ENCODE measurements at places on chromosomes 11 and 22.

DNA sequence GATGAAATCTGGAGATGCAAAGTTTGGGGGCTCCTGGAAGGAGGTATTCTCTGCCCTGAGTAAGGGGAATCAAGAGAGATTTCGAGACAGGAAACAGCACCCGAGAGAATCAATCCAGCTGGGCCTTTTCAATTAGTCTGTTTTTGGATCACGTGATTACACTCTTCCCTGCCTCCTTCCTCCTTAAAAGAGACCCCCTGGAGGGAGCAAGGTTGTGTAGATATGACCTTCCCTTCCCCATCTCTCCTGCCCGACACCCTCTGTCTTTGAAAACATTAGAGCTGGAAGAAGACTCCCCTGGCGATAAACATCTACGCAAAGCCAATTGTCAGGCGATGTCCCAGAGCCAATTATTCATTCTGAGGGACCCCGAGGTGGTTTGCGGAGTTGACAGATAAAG lies 407.9 kb downstream of the MIAT start:
- DNase-seq: no peak

GRCh38 chr11:66100272-66101065 lies 30.4 kb downstream of the PACS1 start:
- DNase-seq: peak; percentile 77

DNA sequence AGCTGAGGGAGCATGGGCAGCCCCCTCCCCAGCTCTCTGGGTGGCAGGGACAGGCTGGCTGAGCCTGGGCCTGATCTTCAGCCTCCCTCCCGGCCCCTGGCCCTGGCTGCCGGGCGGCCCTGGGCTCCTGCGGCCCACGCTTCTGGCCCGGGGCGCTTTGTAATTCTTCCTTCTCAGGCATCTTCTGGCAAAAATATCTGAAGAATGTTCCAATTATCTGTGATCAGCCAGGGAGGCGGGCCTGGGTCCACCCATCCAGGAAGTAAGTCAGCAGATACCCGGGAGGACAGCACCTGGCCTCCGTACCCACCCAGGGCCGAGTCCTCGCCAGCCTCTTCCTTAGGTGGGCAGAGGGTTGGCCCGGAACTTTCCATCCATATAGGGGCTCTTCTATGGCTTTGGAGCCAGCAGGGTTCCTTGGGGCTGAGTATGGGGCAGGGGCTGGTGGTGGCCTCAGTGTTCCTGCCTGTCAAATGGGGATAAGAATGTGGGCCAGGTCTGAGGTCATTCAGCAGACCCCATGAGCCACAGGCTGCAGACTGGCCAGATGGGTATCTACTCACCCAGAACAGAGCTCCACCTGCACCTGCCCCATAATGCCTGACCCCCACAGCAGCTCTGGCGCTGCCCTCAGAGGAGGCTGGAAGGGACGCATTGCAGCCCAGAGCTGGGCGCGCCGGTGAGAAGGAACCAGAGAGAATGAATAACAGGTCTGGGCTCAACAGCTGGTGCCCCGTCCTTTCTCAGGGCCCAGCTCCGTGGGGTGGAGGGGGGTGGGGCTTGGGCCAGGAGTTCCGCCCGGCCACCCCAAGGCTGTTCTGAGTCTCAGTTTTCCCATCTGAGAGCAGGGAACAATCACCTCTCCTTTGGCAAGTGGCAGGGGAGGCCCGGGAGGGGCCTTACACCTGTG lies 16.2 kb downstream of the WNT7B start:
- no peak for DNase-seq

DNA sequence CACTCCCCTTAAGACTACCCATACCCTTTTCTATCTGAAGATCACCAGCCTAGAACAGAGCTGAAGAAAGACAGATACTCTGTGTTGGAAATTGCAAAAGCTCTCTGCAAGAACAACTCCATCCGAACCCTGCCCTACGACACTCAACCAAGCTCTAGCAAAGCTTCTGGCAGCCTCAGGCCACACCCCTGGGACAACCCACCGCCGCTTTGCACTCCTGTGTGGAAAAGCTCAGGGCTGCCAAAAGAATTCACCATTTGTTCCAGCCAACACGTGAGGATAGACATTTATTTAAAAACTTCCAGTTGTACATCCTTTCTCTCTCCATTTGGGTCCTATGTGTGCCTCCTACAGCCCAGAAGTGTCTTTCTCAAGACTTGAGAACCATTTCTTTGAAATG lies 62.4 kb upstream of the CD5 start:
- no peak for DNase-seq

GRCh38 chr22:22408731-22409696 lies 99.5 kb downstream of the ZNF280B start:
- no peak for DNase-seq

GRCh38 chr11:73622926-73623593 lies 23.3 kb upstream of the PLEKHB1 start:
- DNase-seq: no peak

GRCh38 chr11:118842369-118842768 lies 41.3 kb upstream of the CXCR5 start:
- no peak for DNase-seq

DNA sequence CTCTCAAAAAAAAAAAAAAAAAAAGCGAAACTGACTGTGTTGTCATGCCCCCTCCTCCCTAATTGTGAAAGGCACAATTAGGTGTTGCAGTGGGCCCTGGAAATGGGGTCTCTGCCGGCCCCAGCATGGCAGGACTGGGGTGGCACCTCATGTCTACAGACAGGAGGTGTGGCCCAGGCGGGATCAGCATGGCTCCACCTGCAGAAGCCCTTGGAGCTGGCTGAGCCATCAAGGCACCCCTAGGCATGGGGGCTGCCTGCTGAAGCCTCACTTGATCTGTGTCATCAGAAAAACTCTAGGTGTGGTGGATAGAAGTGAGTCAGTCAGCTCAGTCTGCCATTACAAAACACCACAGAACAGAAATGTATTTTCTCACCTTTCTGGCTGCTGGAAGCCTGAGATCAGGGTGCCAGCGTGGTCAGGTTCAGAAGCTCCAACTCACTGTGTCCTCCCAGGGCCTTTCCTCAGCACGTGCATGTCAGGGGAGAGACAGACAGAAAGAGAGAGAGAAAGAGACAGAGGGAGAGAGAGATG lies 10.1 kb upstream of the B4GALNT4 start:
- no peak for DNase-seq

GRCh38 chr11:75576499-75576918 lies 14.5 kb downstream of the SERPINH1 start:
- no peak for DNase-seq

GRCh38 chr11:75163921-75164849 lies 13.3 kb downstream of the SLCO2B1 start:
- no peak for DNase-seq

DNA sequence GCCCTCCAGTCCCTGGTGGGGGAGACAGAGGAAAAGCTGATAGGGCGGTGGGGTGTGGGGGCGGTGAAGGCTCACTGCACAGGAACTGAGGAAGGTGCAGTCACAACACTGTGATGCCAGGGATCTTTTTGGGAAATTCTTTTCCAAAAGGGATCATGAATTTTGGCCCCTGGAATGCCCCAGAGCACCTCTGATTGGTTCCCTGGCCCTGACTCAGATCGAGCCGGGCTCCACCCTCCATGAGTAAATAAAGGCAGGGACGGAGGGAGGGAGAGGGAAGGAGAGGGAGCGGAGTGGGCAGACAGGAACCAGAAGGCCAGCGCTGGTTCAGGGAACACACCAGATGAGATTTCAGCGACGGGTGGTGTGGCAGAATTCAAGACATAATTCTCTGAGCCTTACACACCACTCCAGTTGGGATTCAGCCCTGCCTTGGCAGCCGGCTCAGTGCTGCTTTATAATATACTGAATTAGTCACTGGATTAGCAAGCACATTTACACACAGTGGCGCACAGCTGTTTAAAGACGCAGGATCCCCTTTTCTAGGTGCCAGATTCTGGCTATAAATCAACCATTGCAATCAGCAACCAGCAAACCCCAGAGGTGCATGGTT lies 80.3 kb downstream of the ETS1 start:
- DNase-seq: no peak

GRCh38 chr11:122167100-122167499 lies 51.1 kb upstream of the BLID start:
- DNase-seq: no peak

GRCh38 chr11:31102316-31102715 lies 267.2 kb downstream of the DCDC1 start:
- no peak for DNase-seq

DNA sequence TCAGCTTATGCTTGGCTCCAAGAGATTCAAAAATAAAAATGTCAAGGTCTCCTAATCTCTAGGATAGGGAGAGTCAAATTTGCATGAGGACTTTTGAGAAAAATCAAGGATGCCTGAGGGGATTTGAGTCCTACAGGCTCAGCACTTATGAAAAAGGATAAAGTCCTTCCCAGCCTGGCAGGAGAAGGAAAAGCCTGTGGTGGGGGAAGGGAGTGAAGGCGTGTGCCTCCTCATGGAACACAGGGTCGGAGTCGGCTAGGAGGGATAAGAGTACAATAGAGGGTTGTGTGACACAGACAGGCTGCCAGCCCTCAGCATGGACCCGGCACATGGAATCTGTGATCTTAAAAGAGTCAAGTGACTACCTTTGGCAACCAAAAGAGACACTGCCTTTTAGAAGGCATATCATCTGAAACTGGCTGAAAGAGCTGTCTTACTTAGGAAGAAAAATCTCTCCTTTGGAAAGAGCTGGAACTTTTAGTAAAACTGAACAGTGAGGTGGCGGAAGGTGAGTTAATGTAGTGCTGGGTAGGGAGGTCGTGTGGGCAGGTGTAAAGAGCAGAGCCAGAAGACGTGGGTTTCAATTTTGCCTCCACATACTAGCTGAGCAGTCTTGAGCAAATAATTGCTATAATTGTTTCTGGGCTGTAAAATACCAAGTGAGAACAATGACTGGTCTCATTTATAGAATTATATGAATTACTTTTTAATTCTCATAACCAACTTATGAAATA lies 58.8 kb upstream of the RDX start:
- DNase-seq: no peak

DNA sequence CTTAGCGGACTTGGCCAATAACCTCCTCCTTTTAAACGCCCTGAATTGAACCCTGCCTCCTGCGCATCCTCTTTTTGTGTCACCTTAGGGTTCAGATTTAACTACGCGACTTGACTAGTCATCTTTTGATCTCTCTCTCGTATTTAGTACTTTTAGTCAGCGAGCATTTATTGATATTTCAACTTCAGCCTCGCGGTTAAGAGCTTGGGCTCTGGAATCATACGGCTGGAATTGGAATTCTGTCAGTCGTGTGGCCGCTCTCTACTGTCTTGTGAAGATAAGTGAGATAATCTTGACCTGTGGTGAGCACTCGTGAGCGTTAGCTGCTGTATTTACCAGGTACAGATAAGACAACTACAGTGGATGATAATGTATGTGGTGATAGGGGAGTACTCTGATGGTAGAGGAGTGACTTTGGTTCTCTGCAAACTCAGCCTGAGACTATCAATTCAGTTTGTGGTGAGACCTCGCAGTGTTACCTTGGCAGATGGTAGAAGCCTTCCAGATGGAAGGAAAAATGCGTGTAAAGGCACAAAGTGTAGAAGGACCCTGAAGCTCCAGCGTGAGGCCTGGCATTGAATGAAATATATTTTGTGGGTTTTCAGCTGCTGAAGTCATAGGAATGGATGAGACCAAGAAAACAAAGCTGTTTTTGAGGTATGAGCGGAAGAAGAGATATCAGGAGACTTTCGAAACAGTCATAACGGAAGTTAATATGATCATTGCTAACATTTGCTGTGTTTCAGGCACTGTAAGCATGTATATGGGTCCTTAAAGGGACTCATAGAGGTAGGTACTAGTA lies 682 bp downstream of the ATM start:
- no peak for DNase-seq

DNA sequence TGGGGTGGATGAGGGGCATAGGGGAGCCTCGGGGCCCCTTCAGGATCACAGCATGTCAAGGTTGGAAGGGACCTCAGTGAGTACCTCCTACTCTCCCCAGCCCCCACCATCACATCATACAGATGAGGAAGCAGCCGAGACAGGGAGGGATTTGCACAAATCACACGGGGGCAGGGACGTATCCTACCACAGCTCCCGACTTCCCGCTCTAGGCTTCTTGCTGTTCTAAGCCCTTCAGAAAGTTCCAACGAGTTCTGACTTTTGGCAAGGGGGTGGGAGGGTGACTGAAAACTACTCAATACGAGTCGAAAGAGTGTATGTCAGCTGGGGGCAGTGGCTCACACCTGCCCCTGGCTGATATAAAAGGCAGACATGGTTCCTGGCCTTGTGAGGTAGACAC lies 4.7 kb upstream of the RAD9A start:
- no peak for DNase-seq

- no peak for DNase-seq
Measured at GRCh38 chr11:121024989-121025388, 1.1 kb downstream of the TBCEL start.

DNA sequence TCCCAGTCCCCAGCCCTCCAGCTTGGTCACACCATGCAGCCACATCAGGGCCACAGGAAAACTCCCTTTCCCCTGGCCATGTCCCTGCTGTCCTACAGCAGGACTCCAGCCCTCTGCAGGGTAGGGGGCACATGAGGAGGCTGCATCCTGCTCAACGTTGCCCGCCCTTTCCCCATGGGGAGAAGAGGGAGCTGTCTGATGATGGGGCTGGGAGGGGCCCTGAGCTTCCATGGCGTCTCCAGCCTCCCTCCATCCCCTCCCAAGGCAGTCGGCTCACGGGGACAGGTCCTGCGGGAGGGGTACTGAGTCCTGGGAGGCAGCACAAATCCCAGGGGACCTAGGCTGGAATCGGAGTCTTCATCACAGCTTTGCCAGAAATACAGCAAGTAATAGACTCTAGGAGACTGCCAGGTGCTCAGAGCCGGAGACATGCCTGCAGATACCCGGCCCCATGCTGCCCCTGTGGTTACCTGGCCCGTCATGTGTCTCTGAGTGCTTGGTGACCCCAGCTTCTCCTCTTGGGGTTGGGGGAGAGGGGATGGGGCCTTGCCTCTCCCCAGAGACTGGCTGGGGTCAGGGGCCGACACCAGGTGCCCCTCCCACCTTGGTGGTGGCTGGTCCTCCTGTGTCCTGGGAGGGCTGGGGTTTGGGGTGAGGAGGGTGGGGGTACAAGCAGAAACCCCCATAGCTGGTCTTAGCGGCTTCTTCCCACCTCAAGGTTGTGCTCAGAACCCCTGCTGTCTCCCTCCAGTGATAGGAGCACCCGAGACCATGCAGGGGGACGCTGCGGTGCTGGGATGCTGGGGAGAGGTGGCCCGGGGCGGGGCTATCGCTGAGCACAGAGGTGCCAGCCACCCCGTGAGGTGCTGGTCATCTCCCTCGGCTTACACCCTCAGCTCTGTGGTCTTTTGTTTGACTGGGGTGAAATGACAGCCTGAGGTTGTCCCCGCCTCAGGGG lies 2.3 kb downstream of the MRGPRE start:
- peak; percentile 40 for DNase-seq

DNA sequence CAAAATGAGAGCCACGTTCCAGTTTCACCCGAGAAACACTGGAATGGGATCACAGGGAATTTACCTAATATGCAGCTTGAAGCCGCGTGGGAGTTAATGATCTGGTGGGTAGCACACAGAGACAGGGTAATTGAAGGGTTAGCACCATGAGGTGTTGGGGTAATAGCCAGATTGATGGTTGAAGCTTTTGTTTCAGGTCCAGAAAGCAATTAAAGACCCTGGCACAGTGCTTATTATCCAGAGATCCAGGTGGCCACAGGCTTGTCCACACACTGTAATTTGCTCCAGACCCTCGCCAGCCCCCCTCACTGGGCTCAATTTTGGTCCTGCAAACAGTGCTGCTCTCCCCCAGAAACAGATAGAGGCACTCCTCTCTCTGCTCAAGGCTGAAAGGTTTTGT lies 282.5 kb upstream of the ISX start:
- DNase-seq: no peak
